ENCODE measurements at places on chromosomes 11 and 22.
A peak's percentile ranks its signal among the peaks of the same experiment; 100 is the strongest.

GRCh38 chr11:102395720-102396393, 48.8 kb downstream of the BIRC2 start:
- no peak for DNase-seq

- DNase-seq = no peak
Measured at GRCh38 chr22:39624501-39624821, 53.9 kb downstream of the CACNA1I start.

DNA sequence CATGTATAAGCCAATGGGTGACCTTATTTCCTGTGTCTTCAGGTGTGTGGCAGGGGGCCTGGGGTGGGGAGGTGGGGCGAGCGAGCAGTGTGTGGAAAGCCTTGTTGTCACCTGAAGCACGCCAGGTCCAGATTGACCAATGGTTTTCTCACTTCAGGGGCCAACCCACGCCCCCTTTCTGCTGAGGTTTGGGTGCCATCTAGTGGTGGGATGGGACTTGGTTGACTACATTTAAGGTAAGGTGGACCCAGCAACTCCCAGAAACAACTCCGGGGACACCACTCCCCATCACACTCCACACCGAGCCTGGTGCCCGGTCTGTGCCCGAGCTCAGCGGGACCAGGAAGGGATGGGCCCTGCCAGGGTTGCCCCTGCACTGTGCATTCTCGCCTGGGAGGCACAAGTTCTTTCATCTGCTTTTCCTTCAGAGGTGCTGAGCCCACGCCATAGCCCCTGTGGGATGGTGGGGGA, 40.0 kb downstream of the TPCN2 start:
- peak; percentile 72 for DNase-seq

GRCh38 chr11:23688835-23689234, 808.0 kb upstream of the LUZP2 start:
- no peak for DNase-seq

DNA sequence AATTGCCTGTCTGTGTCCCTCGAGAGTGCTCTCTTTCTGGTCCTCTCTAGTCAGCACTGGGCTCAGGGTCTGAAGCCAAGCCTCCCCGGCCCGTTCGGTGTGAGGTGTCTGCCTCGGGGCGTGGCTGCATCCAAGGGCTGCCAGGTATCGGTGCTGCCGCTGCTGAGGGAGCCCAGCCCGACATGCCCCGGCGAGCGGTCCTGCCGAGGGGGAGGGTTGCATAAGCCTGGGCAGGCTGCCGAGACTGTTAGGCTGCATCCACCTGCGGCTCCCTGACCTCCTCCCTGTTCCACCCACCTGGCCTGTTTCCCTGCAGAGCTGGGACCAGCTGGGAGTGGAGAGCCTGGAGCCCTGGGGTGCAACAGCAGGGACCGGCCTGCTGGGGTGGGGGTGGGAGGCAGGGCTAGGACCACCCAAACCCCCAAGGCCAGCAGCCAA, 6.3 kb downstream of the OVOL1 start:
- peak; percentile 23 for DNase-seq

GRCh38 chr11:2902784-2903671, 17.5 kb upstream of the CDKN1C start:
- DNase-seq = no peak

DNA sequence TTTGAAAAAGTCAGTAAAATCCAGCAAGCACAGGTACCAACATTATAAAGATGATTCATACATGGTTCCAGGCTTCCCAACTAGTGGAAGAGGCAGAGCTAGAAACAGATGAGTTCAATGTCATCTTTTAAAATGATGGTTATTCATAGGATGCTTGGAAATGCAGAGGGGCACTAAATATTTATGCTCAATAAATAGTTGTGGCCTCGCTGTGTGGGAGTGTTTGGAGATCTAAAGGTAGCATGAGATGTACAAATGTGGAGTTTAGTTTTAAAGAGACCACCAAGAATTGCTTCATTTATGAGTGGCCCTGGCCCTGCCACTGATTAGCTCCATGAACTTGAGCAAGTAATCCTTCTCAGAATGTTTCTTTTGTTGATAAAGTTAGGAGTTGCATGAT, 182.2 kb downstream of the ETS1 start:
- DNase-seq = no peak

DNA sequence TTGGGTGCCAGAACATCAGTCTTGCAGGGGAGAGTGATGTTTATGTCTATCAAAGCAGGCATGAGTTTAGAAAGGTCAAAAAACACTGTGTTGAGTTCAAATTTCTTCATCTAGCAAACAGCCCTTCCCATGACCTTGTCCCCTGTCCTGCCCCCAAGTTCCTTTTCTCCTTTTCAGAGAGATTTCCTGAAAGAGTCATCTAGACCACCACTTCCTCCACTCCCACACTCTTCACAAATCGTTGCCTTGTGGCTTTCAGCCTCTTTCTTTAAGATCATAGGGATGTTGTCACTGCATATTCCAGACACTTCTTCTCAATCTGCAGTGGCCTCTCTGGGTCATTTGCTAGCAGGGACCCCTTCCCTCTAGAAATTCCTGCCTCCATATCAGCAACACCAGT, 290.5 kb downstream of the TENM4 start:
- no peak for DNase-seq

- no peak for DNase-seq
Measured at GRCh38 chr11:131070365-131070764, 154.1 kb upstream of the SNX19 start.

- no peak for DNase-seq
Measured at GRCh38 chr11:7436657-7437056, 48.6 kb upstream of the OLFML1 start.

DNA sequence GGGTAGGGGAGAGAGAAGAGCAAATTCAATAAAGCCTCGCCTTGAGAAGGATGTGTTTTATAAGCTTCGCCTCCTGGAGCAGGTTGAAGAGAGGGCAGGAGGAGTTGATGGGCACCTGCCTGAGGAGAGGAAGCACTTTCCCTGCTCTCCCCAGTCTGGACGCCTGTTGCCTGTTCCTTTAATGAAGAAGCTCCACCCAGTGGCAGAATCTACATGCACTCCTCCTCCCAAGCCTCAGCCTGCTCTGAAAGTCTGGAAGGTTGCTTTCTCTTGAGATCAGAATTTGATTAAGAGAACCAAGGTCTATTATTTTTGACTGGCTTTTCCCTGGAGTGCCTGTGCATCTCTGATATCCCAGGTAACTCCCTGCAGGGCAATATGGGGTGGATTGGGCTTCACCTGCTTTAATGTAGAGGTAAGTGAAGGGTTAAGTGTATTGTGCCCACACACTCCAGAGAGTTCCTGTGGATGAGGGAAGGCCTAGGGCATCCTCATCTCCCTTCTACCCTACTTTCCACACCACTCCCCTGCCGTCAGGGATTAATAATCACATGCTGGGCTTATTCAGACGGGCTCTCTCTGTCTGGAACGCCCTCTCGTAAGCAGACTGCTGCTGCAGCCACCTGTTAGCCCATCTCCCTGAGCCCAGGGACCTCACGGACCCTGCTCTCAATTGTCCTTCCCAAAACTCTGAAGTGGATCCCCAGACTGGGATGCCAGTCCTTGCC, 22.3 kb downstream of the NTM start:
- DNase-seq = no peak

DNA sequence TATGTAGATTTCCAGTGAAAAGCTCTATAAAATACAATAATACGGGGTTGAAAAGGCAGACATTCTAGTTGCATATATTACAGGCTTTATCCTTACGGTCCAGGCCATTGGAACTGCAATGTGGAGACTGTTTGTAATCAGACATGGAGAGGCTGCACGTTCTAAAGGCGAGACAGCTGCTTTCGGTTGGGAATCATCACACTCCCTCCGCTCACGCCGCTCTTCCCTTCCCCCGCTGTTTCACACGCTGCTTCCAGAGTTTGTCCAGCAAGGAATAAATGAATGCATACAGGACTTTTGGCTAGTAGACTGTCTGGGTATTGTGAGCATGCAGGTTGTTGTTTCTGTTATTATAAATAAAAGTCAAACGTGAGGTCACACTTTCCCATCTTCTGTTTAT, 13.5 kb upstream of the EFCAB6 start:
- no peak for DNase-seq

GRCh38 chr11:117456027-117456720, 128.5 kb downstream of the CEP164 start:
- no peak for DNase-seq

GRCh38 chr11:35180317-35181233, 41.6 kb downstream of the CD44 start:
- DNase-seq = no peak

DNA sequence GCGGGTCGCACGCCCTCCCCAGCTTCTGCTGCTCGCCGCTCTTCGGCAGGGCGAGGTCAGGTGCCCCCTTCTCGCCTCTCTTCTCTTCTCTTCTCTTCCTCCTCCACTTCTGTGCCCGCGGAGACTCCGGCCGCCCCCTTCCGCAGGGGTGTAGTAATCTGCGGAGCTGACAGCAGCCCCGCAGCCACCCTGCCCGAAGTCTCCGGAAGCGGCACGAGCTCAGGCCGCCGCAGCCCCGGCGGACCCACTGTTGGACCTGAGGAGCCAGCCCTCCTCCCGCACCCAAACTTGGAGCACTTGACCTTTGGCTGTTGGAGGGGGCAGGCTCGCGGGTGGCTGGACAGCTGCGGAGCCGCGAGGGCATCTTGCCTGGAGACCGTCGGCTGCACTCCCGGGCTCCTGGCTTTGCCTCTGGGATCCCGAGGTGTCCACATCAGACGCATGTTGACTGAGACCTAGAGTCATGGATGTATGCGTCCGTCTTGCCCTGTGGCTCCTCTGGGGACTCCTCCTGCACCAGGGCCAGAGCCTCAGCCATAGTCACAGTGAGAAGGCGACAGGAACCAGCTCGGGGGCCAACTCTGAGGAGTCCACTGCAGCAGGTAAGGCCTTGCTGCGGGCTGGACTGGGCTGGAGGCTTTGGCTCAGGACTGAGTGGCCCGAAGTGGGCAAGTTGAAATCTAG, 486 bp downstream of the STIM1 start:
- DNase-seq = no peak

DNA sequence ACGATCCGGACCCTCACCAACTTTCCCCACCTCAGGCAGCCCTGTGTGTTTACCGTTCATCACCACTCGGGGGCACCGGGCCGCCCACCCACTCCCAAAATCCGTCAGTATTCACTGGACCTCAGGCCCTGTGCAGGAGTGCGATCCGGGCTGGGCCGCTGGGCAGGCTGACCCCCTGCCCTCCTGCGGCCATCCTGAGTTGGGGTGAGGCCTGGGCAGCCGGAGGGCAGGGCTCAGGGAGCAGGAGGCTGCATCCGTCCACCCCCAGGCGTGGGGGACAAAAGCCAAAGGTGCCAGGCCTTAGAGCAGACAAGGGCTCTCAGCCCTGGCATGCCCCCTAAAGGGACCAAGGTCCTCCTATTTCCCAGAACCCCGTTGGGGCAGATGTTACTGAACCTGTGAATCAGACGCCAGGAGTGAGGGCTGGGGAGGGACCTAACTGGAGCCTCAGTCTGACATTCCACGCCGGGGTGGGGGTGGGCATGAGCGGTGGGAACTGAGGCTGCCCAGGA, 16.8 kb upstream of the TMEM191C start:
- DNase-seq = no peak

- no peak for DNase-seq
Measured at GRCh38 chr11:57571606-57572005, 4.1 kb upstream of the UBE2L6 start.

DNA sequence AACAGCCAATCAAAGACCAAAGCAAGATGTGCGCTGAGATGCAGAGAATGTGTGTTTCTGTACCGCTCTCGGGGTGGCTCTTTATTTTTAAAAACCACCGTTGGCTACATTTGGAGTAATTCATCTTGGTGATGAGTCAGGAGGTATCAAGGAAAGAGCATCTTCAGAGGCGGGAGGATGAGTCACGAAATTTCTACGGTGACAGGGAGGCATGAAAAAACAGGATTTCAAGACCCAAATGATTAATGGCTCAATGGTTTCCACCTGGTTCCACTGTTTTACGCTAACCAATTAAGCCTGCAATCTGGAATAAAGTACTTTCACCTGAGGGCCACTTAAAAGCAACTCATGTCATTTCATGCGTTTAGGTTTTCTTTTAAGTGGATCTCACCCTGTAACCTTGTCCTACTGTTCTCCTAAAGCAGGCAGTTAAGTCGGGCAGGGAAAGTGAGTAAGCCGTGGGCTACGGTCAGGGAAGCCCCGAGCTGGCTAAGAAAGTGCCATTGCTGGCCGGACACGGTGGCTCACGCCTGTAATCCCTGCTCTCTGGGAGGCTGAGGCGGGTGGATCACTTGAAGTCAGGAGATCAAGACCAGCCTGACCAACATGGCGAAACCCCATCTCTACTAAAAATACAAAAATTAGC, 74.6 kb downstream of the CELSR1 start:
- DNase-seq = no peak

DNA sequence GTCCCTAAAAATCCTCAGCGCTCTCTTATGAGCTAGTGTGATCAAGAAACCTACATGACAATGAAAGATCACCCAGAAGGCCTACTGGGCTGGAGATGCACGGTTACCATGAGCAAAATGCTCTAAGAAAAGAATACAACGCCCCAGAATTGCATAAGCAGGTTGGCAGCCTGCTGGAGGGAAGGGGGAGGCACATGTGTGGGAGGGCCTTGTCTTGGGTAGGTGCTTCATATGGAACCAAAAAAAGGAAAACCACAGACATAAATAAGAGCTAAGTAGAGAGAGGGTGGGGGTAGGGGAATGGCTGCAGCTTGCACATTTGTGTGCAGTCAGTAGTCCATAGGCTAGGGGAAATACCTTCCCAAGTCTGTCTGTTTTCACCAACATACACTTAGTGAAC, 2.8 kb downstream of the SIAE start:
- DNase-seq = no peak

DNA sequence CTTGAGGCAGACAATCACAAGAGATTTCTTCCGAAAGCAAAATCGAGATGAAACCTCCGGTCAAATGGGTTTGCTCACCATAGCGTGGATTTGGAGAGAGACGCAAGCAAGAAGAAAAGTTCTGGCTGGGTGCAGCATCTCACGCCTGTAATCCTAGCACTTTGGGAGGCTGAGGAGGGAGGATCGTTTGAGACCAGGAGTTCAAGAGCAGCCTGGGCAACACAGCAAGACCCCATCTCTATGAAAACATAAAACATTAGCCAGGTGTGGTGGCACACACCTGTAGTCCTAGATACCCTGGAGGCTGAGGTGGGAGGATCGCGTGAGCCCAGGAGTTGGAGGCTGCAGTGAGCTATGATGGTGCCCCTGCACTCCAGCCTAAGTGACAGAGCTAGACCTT, 24.4 kb downstream of the MN1 start:
- DNase-seq = no peak

- no peak for DNase-seq
Measured at GRCh38 chr11:794766-795633, 3.1 kb downstream of the SLC25A22 start.

DNA sequence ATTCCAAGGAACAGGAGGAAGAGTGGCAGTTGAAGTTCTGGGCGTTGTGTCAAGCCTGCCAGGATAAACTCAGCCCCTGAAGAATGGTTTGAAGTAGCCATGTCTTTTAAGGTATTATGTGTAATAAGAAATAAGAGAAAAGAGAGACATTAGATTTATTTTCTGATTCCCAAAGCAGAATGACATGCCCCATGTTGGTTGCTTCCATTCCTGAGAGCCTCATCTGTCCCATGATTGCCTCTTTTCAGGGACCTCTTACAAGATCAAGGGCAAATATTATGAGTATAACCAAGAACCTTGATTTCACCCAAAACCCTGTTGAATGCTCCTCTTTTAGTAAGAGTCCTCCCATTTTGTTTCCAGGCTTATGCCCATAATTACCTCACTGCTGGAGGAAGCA, at the start of gene OR8D2:
Gene OR8D2, minus strand, starts transcription at position 101 of the 400 bp plus-strand sequence. Its CDS starts 0 bp downstream, at position 101.
- DNase-seq = no peak
